Neural crest cell (in vitro differentiated cells): ENCODE measurements at places on chromosomes 5 and 9.

- no peak for DNase-seq
Measured at GRCh38 chr5:95812074-95812471, 10.5 kb downstream of the GLRX start.

GRCh38 chr5:118253225-118254061 lies 734.9 kb downstream of the DTWD2 start:
- no peak for DNase-seq

GRCh38 chr5:17225520-17225919 lies 8.1 kb downstream of the BASP1 start:
- DNase-seq = no peak

GRCh38 chr9:68668127-68668526 lies 36.9 kb upstream of the PIP5K1B start:
- no peak for DNase-seq

GRCh38 chr5:173706700-173707099 lies 90.2 kb upstream of the BOD1 start:
- DNase-seq = no peak

GRCh38 chr5:141590127-141590526 lies 28.7 kb downstream of the DIAPH1 start:
- no peak for DNase-seq
